Activated naive CD8-positive, alpha-beta T cell treated with anti-CD3 and anti-CD28 coated beads, Interleukin-2, amount 10 ng/mL, durations not matched to agents 7 days and 5 days (primary cell): ENCODE measurements at places on chromosomes 13 and 19. TPM values are rescaled to one million over a fixed set of nuclear protein-coding genes. Genes with fewer than 3 reads are reported as not detected.

DNA sequence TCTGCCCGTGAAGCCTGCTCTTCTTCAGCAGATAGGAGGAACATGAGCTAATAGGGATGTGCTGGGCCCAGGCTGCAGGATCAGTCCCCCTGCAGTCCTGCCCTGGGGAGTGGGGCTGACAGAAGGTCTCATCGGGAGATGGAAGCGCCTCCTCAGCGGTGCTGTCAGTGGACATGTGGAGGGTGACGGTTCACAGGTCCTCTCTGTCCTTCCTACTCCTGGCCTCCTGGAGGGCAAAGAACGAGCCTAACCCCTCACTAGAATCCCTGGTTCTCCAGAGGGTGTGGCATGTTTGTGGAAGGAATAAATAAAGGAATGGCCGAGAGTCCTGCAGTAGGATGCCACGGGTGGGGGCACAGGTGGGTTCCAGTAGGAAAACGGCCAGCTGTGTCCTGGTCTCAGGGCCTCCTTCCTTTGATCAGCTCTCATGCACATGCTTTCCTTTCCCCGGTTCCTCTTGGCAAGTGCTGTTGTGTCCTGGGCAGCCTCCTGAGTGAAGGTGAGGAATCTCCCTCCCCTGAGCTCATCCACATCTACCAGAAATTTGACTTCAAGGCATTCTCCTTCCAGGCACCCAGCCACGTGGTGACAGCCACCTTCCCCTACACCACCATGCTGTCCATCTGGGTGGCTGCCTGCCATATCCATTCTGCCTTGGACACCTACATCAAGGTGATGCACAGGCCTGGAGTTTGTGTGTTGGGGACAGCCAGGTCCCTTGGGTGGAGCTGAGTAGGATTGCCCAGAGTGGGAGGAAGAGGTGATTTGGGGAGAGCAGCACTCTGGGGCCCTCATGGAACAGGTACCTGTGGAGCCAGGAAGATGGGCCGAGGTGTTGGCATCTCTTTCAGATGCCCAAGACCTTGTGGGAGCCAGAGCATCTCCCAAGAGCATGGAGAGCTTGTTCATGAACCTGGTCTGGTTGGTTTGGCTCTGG lies 28.6 kb upstream of the ZNF492 start:
- DNase-seq: no peak

DNA sequence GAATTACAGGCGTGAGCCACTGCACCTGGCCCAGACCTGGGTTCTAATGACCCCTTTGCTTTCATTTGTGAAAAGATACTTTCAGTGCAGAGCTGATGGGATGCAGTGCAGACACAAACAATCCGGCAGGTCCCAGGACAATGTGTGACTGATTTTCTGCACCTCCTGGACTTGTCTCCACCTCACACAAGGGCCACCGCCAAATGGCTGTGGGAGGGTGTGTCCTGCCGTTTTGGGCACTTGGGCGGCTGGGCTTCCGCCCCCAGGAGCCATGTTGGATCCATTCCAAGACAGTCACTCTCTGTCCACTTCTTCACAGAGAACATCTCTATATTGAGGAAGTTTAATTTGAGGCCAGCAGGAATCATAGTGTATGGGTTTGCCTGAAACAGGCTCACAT lies 112.3 kb upstream of the ZNF507 start:
- no peak for DNase-seq

GRCh38 chr19:11286312-11286974 lies 9.5 kb upstream of the TSPAN16 start:
- DNase-seq: no peak

- DNase-seq: no peak
Observed at GRCh38 chr13:45615501-45616101, at the start of gene ERICH6B. Gene ERICH6B (minus strand): TSS chr13:45615739. CDS start chr13:45597005, 18,734 bp downstream.

- DNase-seq: no peak
Observed at GRCh38 chr19:16124953-16125352, 13.3 kb downstream of the RAB8A start.

- no peak for DNase-seq
Observed at GRCh38 chr19:45526143-45526542, 18.9 kb downstream of the VASP start.

DNA sequence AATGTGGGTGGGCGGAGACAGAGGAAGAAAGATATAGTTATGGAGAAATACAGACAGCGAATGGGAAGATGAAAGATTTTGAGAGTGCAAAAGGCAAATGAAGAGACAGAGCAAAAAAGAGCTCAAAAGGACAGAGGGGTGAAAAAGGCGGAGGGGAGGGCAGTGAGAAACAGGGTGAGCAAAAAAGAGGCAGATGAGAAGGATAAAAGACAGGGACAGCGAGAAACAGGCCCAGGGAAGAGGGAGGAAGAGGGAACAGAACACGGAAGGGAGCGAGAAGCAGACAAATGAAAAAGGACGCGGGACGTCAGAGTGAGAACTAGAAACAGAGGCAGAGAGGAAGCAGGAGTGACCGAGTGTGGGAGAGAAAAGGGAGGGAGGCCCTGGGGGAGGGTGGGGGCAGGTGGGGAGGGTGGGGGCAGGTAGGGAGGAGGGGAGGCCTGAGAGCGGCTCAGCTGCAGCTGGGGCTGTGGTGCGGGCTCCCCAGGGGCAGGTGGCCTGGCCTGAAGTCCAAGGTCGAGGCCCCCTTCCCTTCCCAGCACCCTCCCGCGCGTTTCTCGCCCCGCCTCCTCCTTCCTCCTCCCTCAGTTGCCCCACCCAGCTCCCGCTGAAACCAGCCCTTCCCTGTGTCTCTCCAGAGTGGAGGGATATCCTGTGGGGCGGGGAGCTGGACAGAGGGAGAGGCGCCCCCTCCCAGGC lies 2.9 kb downstream of the KLK1 start:
- DNase-seq: no peak

DNA sequence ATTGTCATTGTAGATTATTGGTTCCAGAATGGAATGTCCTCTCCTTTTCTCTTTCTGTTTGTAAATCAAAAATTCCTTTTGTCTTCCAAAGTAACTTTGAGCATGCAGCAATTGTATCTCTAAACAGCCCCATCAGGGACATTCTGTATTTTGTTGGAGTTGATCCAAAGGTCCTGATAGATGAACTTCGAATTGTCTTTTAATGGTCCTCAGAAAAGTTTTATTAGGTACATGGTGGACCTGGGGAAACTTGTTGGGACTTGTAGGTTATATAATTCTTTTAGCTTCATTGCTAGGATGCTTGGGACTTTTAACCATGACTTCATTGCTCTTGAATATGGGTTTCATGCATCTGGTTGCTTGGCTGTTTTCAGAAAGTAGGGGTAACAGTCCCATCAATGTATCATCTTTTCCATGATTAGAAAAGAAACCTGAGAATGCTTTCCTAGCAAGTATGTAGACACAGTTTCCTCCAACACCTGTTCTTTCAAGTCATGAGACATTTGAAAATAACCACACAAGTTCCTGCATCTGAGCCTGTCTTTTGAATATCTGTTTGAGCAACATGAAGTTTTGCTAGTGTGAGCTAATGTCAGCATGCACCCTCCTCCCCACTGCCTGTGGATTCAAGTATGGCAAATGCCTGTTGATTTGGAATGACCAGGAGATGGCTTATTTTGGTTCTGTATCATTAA lies 413.1 kb downstream of the KCNRG start:
- no peak for DNase-seq

GRCh38 chr19:13118424-13119193 lies 545 bp downstream of the NACC1 start:
- peak; percentile 61 for DNase-seq

DNA sequence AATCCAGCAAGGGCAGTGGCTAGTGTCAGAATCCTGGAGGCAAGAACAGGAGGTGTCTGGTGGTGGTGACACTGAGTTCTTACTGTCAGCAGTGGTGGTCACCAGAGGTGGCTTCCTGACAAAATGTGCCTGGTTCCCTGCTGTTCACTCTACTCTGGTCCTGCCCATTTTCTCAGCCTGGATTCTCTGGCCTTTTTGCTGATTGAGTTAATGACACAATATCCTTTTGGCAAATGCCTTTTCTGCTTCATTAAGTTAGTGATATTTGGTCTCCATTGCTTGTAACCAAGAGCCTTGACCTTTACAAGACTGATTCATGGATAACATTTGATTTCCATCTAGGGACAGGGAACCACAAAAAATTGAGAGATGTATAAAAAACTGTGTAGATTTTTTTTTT lies 51.1 kb downstream of the RFC3 start:
- DNase-seq: no peak

DNA sequence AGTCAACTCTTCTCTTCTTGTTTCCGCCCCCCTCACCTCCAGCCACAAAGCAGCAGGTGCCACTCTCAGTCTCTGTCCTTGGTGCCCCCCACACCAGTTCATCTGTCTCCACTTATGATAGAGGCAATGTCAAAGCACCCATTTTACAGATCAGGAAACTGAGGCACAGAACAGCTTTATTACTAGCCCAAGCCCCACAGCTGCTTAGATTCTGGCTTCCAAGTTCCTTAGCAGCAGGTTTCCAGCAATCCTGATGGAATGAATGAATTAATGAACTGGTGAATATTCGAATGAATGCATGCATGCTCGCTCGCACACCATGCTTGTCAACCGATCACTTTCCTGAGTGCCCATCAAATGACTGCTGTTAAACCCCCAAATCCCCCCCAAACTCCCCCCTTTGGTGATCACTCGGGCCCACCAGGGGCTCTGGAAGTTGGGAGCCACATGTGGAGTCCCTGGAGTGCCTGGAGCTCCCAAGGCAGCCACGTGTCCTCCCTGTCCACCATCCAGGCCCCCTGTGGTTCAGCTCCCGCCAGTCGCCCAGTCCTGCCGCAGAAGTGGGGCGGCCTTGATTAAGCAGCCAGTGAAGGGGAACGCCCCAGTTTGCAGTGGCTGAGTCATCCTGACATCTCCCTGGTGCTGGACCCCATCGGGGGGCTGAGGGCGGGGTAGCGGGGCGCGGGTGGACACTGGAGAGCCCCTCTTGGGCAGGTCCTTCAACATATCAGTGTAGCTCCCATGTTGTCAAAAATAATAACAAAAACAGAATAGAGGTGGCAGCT lies 6.8 kb downstream of the PTPRS start:
- no peak for DNase-seq

DNA sequence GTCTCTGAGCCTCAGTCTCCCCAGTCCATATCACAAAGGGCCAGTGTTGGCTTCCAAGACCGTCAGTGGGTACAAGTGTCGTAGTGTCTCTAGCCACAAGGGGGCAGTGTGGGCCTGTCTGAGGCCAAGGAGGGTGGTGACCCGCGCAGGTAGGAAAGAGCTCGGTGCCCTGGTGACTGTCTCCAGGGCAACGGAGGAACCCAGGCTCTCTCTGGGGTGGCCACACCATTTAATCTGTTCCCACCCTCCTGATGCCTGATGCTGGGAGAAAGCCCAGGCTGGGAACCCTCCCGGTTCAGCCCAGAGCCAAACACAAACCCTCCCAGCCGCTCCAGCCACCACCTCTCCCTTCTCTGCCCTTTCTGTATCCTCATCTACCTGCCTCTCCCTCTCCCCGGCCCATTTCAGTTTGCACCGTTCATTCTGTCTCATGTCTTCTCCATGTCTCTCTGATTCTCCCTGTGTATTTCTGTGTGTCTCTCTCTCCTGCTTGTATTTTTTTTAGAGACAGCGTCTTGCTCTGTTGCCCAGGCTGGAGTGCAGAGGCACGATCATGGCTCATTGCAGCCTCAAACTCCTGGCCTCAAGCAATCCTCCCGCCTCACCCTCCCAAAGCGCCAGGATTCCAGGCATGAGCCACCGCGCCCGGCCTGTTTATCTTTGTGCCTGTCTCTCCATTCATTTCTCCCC lies 17.5 kb upstream of the MEIS3 start:
- DNase-seq: peak; percentile 84

DNA sequence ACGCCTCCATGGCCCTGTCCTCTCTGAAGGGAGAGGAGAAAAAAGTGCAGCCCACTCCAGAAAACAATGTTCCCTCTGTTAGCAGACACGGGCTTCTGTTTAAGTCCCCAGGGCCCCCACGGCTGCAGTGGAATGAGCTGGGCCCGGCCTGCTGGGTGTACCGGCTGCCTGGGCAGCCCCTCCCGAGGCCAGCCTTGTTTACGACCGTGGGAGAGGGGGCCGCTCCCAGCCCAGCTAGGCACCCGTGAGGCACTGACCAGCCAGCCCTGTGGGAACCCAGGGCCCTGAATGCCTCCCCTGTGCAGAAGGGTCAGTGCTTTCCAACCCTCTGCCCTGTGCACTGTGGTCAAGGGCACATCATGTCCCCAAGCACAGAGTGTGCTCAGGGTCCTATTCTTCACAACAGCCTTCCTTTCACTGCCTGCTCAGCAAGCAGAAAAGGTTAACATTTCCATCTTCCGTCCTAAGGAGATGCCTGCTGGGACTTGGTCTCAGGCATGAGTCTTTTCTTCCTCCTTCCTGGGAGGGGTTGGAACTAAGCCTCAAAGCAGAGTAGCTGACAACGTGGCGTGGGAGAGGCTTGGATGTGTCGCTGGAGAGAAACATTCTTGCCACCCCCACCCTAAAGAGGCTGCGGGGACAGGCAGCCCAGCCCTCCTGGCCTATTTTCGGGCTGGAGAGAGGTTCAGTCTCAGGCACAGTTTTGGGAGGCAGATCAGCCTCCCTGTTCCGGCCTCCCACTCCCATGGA lies 90.1 kb downstream of the RGCC start:
- DNase-seq: no peak

DNA sequence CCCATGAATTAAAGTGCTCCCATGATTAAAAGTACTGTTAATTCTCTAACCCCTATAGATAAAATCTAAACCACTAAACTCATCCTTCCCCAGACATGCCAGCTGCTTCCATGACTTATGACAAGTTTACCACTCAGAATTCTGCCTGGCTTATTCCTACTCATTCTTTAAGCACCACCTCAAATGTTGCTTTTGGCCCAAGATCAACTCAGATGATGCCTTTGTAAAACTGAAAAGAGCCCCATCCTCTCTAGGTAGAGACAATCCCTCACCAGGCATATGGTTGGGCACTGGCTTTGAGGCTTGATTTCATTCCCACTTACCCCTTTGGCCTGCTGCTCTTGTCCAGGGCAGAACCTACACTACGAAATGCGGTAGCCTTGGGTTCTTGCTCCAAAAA lies 250.0 kb downstream of the DNAJC15 start:
- no peak for DNase-seq

- DNase-seq: peak; percentile 75
Observed at GRCh38 chr19:38417544-38418506, 8.2 kb downstream of the RASGRP4 start.

- DNase-seq: no peak
Observed at GRCh38 chr19:46722004-46722380, 5.1 kb upstream of the PRKD2 start.

Gene YJU2
- 29.0 TPM for total RNA-seq

Gene FAM83E
- total RNA-seq: 2.7 TPM

Gene HSD17B14
- 2.6 TPM for total RNA-seq

Gene SIGLEC11
- not detected for total RNA-seq

Gene OR1I1
- total RNA-seq: not detected

Gene TNFSF9
- total RNA-seq: 3.7 TPM

Gene ZNF492
- 2.5 TPM for total RNA-seq
